ENCODE measurements at places on chromosomes 1 and 21.
A peak's percentile ranks its signal among the peaks of the same experiment; 100 is the strongest.

DNA sequence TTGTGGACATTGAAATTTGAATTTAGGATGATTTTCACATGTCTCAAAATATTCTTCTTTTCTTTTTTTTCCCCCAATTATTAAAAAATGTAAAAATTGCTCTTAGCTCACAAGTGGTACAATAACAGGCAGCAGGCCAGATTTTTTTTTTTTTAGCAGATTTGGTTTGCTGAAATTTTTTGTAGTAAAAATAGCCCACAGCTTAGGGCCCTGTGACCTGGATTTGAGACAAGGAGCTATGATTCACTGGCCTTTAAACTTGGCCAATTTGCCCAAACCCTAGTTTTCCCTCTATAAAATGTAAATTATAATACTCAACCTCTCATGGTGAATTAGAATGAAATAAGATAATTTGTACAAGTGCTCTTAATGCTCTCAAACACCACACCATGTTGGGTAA, 253.8 kb downstream of the DYRK1A start:
- DNase-seq, result no peak

DNA sequence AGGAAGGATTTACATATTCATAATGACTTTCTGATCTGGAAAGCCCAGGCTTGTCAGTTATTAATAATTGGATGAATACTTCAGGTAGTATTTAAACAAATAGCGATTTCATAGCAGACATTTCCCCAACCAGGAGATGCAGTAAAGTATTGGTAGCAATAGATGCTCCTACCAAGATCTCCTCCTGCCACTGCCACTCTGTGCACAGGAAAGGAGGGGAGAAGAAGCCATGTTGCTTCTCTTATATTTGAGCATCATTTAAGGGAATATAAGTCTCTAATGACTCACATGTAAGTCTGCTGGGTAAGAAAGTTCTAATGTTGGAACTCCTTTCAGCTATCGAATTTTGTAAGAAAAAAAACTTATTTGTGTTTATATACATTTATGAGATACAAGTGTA, 420 bp upstream of the IFI16 start:
- DNase-seq, result no peak

- no peak for DNase-seq
These were observed 49.5 kb upstream of the TENT5C start for GRCh38 chr1:117556341-117556740.

GRCh38 chr1:226098870-226099835, 36.6 kb downstream of the H3-3A start:
- DNase-seq, result no peak

- DNase-seq, result no peak
These were observed 58.7 kb upstream of the WDR26 start for GRCh38 chr1:224493269-224493668.

DNA sequence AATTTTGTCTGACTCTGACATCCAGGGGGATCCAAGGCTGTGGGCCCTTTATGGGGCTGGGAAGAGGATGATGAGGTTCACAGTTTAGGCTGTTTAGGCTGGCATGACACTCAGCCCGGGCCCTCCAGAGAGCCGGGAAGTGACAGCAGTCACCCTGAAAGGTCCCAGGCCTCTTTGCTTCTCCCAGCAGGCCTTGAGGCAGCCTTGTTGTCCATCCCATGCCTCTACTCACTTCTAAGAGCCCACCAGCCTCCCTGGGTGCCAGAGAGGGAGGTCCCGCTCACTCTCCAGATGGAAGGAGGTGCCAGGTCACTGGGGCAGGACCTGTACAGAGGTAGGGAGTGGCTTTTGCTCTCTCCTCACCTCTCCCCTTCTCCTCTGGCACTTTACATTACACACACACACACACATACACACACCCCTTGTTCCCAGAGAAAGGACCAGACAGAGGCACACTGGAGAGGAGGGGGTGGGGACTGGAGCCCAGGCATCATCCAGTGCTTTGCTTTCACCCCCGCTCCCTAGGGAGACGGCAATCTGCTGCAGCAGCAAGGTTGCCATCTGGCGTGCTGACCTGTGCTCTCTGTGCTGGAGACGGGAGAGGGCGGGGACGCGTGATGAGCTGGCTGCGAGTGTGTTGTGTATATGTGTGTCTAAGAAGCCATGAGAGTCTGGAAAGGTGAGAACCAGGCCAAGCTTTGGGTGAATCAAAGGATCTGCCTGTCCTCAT, 4.6 kb downstream of the KLHDC8A start:
- peak; percentile 48 for DNase-seq

DNA sequence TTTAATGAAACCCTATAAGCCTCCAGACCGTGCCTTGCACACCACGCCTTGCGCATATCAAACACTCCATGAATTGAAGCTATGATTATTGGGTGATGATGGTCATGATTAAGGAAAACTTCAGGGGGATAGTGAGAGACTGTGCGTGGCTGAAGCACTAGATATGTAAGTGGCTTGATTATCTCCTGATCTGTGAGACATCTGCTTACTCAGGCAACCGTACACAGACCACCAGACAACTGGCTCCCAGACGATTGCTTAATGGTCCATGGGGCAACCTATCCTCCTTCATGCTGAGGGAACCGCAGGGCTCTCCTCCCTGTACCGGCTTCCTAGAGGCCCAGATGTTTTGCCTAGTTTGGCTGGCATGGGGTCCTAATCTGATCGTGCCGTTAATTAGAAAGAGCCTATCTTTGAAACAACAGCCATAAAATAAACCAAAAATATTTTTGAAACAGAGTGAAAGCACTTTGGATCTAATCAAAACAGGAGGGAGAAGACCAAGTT, 51.6 kb downstream of the IRF2BP2 start:
- DNase-seq, result no peak

DNA sequence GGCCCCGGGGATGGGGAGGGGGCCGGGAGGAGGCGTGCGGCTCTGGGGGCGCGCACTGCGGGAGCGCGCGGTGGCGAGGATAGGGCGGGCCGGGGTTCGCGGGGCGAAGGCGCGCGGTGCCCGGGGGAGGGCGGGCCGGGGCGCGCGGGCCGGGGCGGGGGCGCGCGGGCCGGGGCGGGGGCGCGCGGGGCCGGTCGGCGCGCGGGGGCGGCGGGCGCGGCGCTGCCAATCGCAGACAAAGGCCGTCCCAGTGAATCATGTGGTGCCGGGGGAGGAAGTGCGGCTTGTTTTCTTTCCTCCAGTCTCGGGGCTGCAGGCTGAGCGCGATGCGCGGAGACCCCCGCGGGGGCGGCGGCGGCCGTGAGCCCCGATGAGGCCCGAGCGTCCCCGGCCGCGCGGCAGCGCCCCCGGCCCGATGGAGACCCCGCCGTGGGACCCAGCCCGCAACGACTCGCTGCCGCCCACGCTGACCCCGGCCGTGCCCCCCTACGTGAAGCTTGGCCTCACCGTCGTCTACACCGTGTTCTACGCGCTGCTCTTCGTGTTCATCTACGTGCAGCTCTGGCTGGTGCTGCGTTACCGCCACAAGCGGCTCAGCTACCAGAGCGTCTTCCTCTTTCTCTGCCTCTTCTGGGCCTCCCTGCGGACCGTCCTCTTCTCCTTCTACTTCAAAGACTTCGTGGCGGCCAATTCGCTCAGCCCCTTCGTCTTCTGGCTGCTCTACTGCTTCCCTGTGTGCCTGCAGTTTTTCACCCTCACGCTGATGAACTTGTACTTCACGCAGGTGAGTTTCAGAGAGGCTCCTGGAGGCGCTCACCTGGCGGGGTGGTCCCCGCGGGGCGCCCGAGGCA, at the start of gene GPR137B:
Gene GPR137B, plus strand, starts transcription at position 287 of the 851 bp plus-strand sequence. Its CDS starts 84 bp downstream, at position 371.
- DNase-seq, result peak; percentile 92
